ENCODE measurements at places on chromosomes 12 and 14.

- no peak for DNase-seq
Observed at GRCh38 chr12:51661836-51662235, 70.8 kb downstream of the SCN8A start.

GRCh38 chr14:36221112-36221511 is 44.6 kb upstream of the PTCSC3 start:
- DNase-seq = no peak

DNA sequence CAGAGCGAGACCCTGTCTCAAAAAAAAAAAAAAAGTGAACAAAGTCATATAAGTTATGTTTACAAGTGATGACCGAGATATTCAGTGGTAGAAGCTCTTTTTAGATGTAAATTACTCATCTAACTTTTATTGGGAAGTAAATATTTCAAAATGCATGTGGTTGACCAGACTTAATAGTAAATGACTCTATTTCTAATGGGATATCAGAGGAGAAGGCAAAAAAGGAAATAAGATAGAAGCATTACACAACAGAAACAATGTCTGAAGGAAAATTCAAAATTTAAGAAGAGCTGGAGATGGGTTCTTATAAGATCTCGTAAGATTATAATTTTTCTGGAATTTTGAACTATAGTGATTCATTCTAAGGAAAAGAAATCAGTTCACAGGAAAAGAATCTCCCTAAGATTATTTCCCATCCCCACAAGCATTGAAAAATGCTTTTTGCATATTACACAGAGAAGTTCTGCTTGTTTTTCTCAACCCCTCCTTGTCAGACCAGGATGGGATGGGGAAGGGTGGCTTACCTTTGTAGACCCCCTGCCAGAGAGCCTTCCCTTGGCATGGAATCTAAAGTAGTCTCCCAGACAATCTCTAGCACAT is 63.1 kb upstream of the STK38L start:
- DNase-seq = no peak

- no peak for DNase-seq
Observed at GRCh38 chr14:42045383-42045782, 438.7 kb downstream of the LRFN5 start.

- DNase-seq = no peak
Observed at GRCh38 chr12:104680070-104680469, 223.3 kb downstream of the CHST11 start.

GRCh38 chr14:104955396-104955770 is 22.8 kb downstream of the AHNAK2 start:
- no peak for DNase-seq

DNA sequence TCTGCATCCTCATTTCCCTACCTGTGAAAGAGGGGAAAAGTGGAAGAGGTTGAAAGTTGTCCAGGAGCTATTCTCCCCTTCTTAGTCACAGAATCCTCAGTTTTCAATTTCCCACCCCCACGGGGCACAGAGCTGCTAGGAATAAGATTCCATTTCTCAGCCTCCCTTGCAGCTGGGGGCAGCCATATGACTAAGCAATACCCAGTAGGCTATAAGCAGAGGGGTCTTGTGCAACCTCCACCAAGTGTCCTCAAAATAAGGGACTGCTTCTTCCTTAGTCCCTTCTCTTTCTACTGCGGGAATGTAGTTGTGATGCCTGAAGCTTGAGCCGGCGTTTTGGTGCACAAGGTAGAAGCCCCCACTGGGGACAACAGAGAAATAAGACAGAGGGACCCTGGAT is 40.9 kb downstream of the VWF start:
- DNase-seq = no peak

- DNase-seq = no peak
Observed at GRCh38 chr12:86666316-86666715, 410.1 kb upstream of the MGAT4C start.

GRCh38 chr14:103186241-103186822 is 63.1 kb downstream of the TNFAIP2 start:
- no peak for DNase-seq

DNA sequence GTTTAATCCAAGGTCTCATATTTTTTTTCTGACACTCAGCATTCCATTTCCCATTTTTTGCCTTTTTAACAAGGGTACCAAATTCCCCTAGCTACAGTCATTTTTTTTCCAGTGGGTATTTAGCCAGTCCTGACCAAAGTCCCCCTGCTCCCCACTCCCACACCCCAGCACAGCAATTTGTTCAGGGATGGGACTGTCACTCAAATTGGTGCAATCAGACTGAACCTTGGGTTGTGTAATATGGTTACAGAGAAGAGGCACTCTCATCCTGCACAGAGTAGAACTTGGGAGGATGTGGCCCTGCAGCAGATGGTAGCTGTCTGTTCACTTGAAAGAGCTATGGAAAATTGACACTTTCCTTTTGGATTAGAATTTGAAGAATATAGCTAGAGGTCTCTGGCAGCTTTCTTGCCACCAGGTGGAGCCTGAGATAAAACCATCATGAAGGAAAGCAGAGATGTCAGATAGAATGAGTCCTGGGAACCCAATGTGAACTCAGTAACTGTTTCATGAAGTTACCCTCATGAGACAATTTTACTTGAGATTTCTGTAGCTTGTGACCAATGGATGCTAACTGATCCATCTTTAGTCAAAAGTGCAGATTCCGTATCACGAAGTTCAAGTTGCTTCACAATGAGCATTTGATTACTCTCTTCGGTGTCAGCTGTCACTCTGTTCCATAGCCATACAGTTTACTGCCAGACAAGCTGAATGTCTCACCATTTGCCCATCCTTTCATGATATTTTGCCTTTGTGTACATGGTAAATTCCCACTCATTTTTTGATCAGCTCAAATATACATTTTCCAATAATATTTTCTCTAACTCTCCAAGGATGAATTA is 394.0 kb upstream of the SYT1 start:
- no peak for DNase-seq

DNA sequence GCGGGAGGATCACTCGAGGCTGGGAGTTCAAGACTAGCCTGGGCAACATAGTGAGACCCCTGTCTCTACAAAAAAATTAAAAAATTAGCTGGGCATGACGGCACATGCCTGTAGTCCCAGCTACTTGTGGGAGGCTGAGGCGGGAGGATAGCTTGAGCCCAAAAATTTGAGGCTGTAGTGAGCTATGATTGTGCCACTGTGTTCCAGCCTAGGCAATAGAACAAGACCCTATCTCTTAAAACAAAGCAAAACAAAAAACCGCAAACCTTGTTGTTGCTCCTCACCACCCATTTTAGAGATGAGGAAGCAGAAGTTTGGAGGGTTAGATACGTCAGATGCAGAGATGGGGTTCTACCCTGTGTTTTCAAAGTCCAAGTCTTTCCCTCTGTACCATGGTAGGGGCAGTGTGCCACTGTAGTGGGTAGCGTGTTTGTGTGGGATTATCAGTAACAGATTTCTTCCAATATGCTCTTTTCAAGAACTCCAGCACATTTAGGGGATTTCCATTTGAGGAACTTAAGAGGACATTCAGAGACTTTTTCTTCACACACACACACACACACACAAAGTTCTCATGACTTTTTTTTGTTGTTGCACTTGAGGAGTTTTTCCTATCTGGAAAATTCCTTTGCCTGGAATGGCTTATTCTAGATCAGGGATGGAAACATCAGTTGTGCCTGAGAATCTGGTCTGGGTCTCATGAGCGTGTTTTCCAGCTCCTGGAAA is 186.5 kb downstream of the CHST11 start:
- no peak for DNase-seq

DNA sequence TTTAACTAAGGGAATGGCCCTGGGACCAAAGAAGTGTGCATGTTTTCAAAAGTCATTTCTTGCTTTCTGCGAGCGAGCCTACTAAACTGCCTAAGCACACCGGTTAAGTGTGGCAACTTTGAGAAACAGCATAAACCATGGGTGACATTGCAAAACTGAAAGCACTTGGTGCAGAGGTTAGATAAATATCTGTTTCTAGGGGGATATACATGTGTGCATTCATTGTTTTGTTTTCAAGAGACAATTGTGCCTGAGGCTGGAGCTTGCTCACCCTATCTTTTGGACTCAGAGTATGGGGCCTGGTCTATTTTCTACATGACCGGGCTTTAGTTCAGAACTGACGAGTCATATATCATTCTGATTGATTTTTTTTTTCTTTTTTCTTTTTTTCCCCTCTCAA is 923.4 kb downstream of the NRXN3 start:
- no peak for DNase-seq

- no peak for DNase-seq
Observed at GRCh38 chr12:92470608-92471021, 232.2 kb upstream of the PLEKHG7 start.

GRCh38 chr12:98109266-98109665 is 406.1 kb upstream of the TMPO start:
- no peak for DNase-seq

Data from stimulated activated CD8-positive, alpha-beta memory T cell treated with anti-CD3 and anti-CD28 coated beads, Interleukin-4, amount 100 ng/mL, for 1 hour (primary cell).